ENCODE measurements at places on chromosomes 1 and 21.

GRCh38 chr1:21188235-21188634 is 11.5 kb upstream of the EIF4G3 start:
- no peaks in the 10 kb centered on the region for H3K4me1 ChIP-seq
- no peaks in the 10 kb centered on the region for H3K27me3 ChIP-seq
- no peak overlapping the region for H3K4me3 ChIP-seq
- H3K27ac ChIP-seq = no peak overlapping the region

GRCh38 chr1:89760496-89760895 is 60.3 kb upstream of the LRRC8D start:
- peaks cover 13% of the 10 kb centered on the region for H3K4me1 ChIP-seq
- H3K27me3 ChIP-seq = peaks cover 12% of the 10 kb centered on the region
- no peaks in the 10 kb centered on the region for H3K36me3 ChIP-seq
- H3K27ac ChIP-seq = no peak overlapping the region
- H3K4me3 ChIP-seq = no peak overlapping the region
- ATAC-seq = no peak

DNA sequence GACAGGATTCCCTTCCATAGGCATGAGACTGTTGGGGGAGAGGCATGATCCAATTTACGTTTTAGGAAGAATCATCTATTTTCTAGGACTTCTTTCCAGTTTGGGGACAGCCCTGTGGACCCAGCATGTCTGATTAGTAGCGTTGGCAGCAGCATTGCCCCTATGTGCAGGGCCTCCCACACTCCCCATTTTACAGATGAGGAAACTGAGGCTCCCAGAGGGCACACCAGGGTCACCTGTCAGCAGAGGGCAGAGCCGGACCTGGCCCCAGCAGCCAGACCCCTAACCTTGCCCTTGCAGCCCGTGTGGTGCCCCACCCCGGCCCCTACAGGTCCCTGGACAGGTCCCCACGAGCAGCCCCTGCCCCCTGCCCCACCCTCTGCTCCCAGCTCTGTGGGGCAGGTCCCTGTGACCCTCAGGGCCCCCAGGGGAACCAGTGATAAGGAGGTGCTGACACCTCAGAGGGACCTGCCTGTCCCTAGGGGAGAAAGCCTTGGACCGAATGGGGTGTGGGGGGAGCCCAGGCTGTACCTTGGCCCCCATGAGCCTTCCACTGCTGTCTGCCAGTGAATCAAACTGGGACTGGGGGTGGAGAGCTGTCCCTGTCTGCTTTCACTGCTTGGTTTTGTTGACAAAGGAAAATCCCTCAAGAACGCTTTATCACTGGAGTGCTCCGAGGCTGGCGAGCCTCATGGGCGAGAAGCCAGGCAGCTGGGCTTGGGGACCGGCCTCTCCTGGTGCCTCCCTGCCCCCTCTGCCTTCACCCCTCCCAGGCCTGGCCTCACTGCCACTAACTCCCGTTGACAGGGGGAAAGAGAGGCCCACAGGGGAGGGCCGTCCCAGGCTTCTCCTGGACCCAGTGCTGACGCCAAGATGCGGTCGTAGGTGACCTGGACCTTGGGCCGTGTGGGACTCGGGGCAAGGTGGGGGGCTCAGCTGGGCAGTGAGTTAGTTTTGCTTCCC is 39.4 kb upstream of the CCDC27 start:
- no peak overlapping the region for H3K27ac ChIP-seq
- H3K4me3 ChIP-seq = no peak overlapping the region
- H3K4me1 ChIP-seq = no peaks in the 10 kb centered on the region
- H3K36me3 ChIP-seq = no peaks in the 10 kb centered on the region

DNA sequence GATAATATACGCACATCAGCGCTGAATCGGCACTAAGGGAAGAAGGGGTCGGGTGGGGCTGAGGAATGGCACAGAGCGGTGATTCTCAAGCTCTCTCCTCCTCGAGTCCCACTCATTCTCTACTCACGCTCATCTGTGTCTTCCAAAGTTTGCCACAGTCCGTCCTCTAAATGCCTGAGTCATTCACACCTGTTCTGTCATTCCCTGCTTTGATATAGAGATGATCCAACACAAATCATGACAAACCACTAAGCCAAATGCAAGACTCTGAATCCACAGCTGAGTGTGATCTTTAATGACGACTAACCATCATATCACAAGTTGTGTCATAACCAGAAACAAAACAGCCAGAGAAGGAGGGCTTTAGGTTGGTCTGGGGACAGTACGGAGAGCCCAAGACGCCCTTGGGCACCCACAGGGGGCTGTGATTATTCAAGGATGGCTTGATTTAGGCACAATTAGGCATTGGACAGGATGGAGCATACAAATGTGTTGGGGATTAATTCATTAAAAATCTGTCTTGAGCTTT is 501.5 kb downstream of the KIF26B start:
- H3K27me3 ChIP-seq = no peaks in the 10 kb centered on the region
- H3K4me1 ChIP-seq = no peaks in the 10 kb centered on the region
- no peak overlapping the region for H3K27ac ChIP-seq
- ATAC-seq = no peak
- H3K4me3 ChIP-seq = no peak overlapping the region

DNA sequence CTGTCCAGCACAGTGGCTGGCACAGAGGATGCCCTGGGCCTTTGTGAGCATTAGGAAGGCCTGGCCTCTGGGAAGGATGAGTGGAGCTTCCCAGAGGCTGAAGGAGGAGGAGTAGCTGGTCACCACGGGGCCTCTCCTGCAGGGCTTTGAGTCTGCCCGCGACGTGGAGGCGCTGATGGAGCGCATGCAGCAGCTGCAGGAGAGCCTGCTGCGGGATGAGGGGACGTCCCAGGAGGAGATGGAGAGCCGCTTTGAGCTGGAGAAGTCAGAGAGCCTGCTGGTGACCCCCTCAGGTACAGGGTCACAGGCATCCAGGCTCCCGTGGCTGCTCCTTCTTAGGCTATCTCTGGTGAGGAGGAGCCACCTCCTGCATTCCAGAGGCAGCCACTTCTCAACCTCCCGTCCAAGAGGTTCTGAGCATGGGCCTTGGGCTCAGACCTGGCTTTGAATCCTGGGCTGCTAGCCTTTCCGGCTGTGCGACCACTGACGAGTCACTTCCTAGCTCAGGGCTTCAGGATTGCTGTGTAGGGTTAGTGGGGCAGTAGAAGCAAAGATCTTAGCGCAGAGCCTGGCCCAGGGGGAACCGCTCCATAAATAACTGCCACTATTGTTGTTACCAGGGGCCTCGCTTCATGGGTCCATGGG is 14.0 kb downstream of the SESN2 start:
- no peak overlapping the region for H3K27ac ChIP-seq
- H3K4me1 ChIP-seq = no peaks in the 10 kb centered on the region
- no peaks in the 10 kb centered on the region for H3K27me3 ChIP-seq
- H3K4me3 ChIP-seq = no peak overlapping the region

All from gastroesophageal sphincter (tissue), 4 donors.